ENCODE measurements at places on chromosomes 4 and X.
A peak's percentile ranks its signal among the peaks of the same experiment; 100 is the strongest.

GRCh38 chrX:129581904-129582303 lies 41.8 kb downstream of the OCRL start:
- no peak for DNase-seq

GRCh38 chr4:122701965-122702364 lies 30.5 kb upstream of the BBS12 start:
- no peak for DNase-seq

- DNase-seq, result no peak
Measured at GRCh38 chr4:6414578-6414977, 57.8 kb downstream of the PPP2R2C start.

- no peak for DNase-seq
Measured at GRCh38 chrX:3763111-3763510, 49.7 kb upstream of the PRKX start.

GRCh38 chrX:97290199-97290598 lies 406.5 kb downstream of the RPA4 start:
- no peak for DNase-seq

DNA sequence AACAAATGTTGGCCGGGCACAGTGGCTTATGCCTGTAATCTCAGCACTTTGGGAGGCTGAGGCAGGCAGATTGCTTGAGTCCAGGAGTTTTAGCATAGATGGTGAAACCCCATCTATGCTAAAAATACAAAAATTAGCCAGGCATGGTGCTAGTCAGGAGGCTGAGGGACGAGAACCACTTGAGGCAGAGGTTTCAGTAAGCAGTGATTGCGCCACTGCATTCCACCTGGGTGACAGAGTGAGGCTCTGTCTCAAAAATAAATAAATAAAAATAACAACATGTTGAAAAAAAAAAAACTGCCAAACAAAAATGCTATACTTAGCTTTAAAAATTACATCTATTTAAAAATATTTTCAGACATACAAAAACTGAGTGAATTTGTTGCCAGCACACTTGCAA lies 374.2 kb upstream of the SMIM31 start:
- DNase-seq, result no peak

DNA sequence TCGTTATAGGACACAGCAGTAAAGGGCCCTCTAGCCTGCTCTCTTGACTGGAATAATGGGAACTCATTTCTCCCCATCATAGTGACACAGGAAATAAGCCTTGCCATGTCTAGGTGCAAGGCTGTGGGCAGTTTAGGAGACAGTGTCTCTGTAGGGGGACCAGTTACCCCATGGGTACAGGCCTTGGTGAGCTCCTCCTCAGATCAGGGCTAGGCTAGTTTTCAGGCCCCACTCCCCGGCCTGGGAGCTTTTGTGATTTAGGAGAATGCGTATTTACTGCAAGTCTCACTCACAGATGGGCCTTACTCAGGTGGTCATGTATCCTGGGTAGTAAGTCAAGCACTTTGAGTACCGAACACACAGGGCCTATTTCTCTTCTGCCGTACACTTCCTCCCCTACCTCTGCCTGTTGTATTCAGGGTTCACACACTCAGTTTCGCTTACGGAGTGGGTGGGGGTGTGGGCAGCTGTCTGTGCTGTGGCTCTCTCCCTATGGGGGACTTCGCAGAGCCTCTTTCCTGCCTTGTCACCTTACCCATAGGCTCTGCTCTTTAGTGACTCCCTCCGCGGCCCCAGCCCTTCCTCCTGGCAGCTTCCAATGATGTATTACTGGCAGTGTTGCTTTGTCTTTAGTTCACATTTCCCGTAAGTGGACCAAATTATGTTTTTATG lies 34.2 kb downstream of the FAM193A start:
- peak; percentile 36 for DNase-seq

- DNase-seq, result no peak
Measured at GRCh38 chrX:153633607-153634180, 13.3 kb upstream of the DUSP9 start.

DNA sequence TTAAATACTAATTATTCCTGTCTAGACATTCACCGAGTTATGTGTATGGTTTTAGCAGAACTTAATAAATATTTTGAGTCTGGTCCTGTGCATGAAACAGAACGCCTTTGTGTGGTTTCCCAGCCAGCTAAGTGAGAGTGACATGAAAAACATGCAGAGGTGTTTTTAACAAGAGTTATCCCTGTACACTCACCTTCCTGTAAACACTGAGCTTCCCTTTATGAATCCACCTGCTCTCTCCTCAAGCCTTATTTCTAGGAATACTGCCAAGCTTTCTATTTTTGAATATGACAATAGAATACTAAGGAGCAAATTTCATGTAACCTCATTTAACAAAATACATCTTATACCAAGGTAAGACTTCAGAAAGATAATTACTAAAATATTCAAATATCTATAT lies 270.3 kb upstream of the CTSO start:
- no peak for DNase-seq

GRCh38 chr4:144712775-144713174 lies 66.8 kb downstream of the HHIP start:
- no peak for DNase-seq

DNA sequence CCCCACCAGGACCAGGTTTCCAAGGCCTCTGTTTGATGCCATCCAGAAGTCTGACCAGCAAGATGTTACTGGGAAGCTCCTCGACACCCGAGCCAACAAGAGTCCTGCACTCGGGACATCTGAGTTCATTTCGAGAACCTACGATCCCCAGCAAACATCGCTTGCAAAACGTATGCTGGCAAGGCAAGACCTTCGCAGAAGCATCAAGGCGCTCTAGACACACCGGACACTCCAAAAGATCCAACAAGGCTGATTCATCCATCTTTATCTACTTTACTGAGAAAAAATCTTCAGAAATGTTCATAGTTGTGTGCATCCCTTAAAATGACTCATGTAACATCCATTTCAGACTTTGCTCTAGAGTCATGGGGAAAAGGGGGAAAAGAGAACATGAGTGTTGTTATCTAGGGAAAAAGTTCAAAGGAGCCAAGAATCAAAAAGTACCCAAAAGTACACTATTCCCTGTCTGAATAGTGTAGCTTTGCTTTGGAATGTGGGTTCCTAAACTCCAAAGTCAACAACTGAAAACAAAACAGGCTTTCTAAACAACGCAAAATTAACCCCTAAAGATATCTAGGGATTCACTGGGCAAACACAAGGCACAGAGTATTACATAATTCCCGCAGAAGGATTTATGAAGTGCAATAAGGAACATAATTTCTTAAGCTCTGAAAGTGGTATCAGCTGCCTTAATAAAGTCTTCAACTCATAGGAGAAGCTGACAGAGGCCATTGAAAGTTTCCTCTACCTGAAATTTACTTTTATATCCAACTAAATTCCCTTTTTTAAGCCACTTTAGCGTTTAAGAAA lies 1.6 kb downstream of the SH3RF1 start:
- no peak for DNase-seq

DNA sequence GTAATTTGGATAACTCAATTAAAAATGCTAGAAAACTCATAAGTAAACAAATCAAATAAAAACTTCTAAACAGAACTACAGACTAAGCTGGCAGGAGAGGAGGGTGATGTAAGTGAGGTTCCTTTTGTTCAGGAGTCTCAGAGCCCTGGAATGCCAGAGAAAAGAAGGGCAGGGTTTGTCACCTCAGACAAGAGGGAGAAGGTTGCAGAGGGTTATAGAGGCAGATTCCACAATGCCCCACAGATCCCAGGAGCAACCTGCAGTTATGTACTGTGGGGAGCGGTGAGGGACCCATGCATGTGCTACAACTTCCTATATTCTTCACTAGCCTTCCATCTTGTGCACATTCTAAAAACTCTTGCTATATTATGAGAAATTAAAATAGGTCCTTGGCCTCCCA lies 129.7 kb downstream of the CFAP299 start:
- DNase-seq, result no peak

DNA sequence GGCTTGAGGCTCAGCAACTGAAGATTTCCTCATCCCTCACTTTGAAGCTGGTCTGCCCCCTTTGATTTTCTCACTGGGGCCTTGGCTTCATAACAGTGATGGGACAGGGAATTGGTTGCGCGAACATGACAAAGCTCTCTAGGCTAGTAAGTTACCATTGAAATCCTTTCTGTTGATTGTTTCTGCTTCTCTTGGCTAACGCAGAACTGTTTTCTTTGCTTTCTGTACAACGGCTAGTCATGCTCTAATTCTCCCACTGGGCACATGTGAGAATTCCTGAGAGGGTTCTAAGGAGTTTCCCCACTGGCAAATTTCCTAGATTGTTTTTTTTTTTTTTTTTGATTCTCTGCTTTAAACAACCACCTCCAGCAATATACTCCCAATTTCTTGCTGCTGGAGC lies 738.6 kb downstream of the PCDH7 start:
- no peak for DNase-seq

- DNase-seq, result no peak
Measured at GRCh38 chr4:176321589-176321988, 1.8 kb downstream of the SPCS3 start.

DNA sequence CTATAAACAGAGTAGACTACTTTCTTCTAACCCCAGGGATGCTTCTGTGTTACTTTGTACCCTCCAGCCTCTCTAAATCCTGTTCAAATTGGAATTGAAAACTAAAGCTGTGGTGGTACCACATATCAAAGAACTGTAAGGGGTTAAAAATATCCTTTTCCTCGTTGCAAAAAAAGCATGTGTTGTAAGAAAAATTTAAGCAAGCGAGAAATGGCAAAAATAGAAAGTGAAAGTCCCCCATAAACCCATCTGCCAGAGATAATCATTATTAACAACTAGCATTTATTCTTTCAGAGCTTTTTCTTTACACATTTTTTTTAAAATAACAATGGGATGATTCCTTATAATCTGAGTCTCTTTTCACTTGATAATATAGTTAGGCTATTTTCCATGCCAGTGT lies 40.6 kb downstream of the TMEM164 start:
- DNase-seq, result no peak

GRCh38 chr4:158775091-158775651 lies 6.3 kb downstream of the FNIP2 start:
- DNase-seq, result peak; percentile 35

GRCh38 chr4:793093-793861 lies 32.7 kb downstream of the CPLX1 start:
- no peak for DNase-seq

- DNase-seq, result no peak
Measured at GRCh38 chr4:21529214-21529613, 419.4 kb downstream of the KCNIP4 start.

DNA sequence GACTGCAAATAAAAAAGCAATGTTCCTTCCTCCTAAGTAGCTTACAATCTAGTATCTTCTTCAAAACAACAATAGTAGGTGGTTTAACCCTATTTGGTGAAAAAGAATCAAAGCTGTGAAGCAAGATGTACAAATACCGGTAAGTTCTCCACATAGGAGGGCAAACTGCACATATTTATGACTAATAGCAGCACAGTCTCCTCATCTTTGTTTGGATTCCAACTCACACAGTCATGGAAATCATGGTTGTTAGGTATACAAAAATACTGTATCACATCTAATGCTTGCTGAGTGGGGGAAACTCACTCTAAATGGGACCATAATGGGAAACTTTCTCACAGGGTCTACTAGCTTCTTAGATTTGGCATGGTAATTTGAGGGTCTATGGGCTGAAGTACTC lies 597.2 kb downstream of the INPP4B start:
- no peak for DNase-seq

DNA sequence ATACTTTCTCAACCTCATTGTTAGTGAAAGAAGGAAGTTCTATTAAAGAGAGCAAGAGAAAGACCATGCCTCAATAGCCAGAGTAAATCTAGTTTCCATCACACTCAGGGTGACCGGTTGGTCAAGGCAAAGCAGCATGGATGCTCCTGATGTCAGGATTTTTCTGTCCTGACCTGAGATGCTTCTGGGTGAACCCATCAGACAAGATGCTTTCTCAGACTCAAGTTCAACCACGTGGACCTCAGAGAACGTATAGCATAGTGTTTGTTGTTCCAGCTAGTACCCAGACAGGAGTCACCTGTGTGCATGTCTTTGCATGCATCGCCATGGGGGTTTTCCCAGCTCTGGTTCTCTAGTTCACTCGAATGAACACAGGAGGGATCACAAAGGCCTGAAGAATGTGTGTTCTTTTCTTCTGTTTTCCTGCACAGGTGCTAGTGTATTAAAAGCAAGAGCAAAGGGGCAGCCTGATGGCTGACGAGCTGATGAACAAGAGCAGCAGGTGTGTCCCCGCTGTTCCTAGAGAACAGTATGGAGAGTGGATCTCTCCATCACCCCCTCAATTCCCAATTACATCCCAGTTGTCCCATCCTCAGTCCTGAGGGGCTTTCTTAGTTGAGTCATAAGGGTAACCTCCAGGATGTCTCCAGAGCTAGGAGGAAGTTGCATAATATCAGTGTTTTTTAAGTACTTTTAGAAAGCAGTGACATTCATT lies 110.5 kb upstream of the ENPP6 start:
- no peak for DNase-seq

DNA sequence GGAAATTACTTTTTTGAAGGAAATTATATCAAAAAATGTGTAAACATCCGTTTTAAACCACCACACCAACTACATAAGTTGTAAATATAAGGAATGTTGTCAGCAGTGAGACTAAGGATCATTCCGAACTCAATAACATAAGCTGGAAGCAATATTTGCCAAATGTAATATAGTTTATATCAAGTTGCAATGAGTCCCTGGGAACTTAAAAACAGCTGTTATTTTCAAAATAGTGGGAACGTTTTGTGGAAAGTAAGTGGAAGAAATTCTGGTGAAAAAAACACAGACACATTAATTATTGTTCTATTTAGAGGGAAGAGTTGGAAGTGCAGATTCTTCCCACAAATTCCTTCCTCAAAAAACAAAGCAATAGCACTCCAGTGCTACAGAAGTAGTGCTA lies 444.3 kb downstream of the NAP1L3 start:
- no peak for DNase-seq

- no peak for DNase-seq
Measured at GRCh38 chr4:84167564-84167963, 331.5 kb downstream of the NKX6-1 start.

- DNase-seq, result no peak
Measured at GRCh38 chr4:153509724-153510123, 43.6 kb downstream of the TMEM131L start.

DNA sequence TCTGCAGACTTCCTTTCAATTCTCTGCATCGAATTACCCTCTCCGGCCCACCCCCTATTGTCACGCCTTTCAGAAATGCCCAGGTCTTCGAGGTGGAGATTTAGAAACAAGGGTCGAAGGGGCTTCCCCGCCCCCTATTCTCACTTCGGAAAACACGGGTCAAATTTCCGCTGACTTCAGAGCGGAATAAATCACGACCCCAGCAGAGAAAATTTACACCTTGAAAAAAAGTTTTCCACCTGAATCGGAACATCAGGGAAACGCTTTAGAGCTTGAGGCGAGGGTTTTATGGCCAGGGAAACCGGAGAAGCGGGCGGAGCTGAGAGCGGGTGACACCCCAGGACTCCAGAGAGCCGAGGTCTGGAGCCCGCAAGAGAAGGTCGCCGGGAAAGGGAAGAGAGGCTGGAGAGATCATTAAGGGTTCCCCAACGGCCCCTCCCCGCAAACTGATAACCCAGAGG lies 1.6 kb downstream of the SHISA3 start:
- DNase-seq, result no peak
